Myometrial cell (primary cell): ENCODE measurements at places on chromosomes 12 and 14. TPM values are rescaled to one million over a fixed set of nuclear protein-coding genes. Genes with fewer than 3 reads are reported as not detected.

The PDZRN4 gene
- total RNA-seq, result not detected in 2 replicates

The SPIC gene
- not detected in 2 replicates for total RNA-seq

The RBP5 gene
- total RNA-seq, result not detected in 2 replicates

The TPPP2 gene
- total RNA-seq, result not detected in 2 replicates

The ST8SIA1 gene
- not detected in 2 replicates for total RNA-seq

The CEP170B gene
- 19.6 and 21.4 TPM in 2 replicates for total RNA-seq

The GARIN6 gene
- total RNA-seq, result not detected in 2 replicates

The IL22 gene
- not detected in 2 replicates for total RNA-seq

The TSPAN8 gene
- total RNA-seq, result not detected in 2 replicates

The NRXN3 gene
- 2.1 and 2.9 TPM in 2 replicates for total RNA-seq
